ENCODE measurements at places on chromosomes 1 and 21.

GRCh38 chr1:51715369-51715768, 98.5 kb downstream of the OSBPL9 start:
- no peak for DNase-seq

GRCh38 chr1:175009532-175009931, 9.8 kb downstream of the CACYBP start:
- DNase-seq: no peak

DNA sequence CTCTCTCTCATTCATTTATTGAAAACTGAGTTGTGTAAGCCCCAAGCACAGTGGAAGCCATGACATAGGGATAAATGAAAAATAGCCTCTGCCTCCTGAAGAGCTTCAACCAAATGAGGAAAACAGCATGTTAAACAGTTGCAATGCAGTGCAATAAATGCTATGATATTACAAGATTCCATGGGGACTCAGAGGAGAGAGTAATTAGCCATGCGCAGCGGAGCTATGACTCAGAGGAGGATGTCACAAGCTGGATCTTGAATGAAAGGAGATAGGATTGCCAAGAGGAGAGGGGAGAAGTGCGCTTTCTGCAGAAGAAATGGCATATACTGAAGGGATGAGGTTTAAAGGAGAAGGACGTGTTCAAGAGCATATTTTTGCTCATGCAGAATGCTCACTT, 231.3 kb upstream of the PLXNA2 start:
- no peak for DNase-seq

GRCh38 chr1:246108278-246108925, 398.7 kb downstream of the SMYD3 start:
- no peak for DNase-seq

DNA sequence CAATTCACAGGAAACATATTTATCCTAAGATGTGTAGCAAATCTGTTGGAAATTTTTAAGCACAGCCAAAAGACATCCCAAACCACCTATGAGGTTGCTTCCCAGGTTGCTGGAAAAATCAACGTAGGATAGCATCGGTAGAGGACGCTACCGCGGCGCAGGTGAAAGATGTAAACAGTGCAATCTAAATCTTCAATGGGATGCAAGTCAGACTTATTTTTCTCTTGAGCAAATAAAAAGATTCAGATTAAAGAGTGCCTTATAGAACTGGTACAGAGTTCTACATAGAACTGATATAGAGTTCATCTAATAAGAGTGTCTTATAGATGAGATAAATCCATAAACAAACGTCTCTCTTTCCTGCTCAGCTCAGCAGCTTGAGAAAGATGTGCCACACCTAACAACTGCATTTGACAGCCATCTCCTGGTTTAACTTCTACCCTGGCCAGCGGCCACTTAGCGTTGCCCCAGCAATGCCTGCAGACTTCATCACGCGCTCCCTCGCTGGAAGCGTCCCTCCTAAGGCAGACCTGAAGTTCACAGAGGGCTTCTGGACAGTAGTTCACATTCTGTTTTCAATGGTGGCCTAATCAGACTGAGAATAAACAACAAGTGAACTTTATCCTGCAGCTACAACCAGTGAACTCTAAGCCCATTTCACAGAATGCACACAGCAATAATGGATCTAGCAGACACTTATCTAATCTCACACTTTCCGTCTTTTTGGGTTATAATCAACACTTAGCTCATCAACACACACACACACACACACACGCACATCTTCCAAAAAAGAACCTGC, 164.5 kb downstream of the TOMM20 start:
- no peak for DNase-seq

DNA sequence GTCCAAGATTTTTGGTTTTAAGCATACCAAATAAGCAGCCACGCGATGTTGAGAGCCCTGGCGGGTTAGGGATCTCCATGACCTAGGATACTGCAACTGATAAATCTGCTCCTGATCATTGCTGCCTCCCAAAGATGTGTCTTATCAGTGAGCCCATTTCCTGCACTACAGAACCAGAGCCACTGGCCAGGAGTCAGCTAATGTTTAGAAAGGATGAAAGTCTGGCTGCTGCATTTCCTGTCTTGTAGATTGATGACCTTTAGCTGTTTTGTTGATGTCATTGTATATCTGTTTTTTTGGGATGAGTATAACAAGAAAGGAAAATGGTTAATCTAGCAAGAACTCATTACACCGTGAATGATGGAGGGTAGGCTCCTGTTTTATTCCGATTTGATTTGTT, 74.5 kb downstream of the C1orf21 start:
- no peak for DNase-seq

DNA sequence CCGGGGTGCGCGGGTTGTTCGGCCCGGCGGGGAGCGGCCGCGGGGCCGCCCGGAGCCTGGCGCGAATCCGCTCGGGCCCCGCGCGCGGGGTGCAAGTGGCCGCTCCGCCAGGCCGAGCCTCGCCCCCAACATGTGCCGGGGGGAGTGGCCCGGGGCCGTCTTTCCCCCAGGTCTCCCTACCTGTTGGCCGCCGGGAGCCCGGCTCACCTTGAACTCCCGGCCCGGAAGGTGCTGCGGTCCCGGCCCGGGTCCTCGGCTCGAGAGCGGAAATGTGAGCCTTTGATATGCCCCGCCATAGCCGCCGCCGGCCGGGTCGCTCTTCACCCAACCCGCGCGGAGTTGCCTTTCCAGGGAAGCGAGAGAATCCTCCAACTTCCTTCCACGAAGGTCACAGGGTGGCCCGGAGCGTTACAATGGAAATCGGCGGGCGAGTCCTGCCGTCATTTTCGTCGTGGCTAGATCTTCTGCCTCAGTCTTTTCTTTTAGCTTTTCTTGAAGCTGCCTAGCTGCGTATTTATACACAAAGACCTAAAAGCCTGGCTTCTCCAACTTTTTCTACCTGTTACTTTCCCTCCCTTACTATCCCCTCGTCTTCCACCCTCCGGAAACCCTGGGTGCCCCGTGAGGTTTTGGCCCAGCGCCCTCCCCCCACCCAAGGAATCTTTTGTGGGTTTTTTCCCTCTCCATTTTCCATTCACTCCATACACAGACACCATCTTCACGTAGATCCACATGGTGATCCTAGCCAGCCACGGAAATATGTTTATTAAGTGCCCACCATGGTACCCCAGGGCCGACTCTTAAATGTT, 867 bp downstream of the PTGFRN start:
- peak; percentile 53 for DNase-seq

- DNase-seq: peak; percentile 15
Observed at GRCh38 chr1:186869526-186870228, 40.9 kb downstream of the PLA2G4A start.

DNA sequence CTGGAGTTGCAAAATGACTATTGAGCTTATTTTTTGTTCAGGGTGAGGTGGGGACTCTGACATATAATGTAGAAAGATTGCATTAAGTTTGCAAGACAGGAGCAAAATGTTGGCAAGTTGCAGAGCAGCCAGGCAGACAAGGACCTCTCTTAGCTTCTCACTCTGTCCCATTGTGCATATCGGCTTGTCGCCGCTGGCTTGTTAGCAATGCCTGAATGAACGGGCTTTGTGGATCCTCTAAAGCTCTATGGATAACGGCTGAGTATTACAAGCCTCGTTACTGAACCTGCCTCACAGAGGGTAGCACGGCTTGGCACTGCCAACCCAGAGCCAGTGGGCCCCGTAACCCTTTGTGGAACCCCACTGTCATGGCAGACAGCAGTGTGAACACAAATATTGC, 68.4 kb downstream of the TNR start:
- no peak for DNase-seq

DNA sequence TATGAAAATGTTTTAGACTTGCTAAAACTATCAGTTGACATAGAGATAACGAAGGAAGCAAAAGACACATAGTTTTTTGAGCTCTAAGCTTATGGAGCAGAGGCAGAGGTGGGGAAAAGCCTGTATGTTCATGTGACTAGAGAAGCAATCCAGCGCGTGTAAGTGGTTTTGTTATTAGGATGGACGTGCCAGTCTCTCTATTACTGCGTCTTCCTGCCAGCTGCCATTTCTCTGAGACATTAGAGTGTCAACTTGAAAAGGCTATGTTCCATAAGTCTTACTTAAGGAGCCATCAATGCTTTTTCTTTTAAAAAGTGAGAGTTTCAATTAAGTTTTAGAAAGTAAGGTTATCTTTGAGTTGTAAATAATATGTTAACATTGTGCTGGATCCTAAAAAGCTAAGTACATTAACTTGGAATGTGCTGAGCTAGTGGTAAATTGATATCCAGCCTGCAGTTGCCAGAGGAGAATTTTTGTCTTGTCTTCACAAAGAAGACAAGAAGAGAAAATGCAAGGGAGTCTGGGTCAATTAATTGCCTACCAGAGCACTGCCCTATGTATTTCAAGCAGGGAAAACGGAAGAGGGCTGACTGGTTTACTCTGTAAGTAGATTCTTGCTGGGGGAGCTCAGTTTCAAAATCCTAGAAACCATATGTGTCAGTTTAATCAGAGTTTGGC, 161.8 kb upstream of the B3GALT2 start:
- no peak for DNase-seq

DNA sequence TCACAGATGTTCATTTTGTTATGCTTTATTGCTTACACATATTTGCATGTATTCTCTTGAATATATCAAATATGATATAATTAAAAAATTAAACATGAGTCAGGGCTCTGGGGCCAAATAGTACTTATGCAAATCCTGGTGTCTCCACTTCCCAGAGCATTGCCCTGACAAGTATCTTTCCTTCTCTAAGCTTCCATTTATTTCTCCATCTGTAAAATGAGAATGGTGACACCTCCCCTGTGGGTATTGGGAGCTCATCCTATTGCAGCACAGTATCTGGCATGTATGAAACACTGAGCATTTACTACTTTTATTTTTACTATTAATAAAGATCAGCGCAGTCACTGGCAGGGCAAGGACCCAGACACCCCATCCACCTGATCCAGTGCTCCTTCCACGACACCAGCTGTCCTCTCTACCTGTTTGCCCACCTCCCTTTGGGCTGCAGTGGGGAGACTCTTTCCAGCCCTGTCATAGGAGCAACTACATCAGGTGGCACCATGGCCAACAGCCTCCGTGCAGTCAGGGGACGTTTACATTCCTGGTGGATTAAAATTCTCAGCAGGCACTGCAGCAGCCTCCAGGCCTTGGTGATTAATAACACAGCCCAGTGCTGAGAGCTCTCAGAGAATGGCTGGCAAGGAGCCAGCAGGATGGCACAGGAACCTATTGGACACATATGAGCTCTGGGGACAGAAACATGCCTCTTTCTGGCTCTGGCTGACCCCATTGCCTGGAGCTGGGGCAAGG, 113.0 kb downstream of the DMRTB1 start:
- DNase-seq: no peak

- no peak for DNase-seq
Observed at GRCh38 chr21:38950435-38951094, 144.8 kb downstream of the ETS2 start.

- DNase-seq: peak; percentile 47
Observed at GRCh38 chr1:175725684-175726083, 17.7 kb downstream of the TNR start.

- DNase-seq: no peak
Observed at GRCh38 chr1:80450711-80451110, 1350.0 kb upstream of the ADGRL2 start.

- DNase-seq: peak; percentile 27
Observed at GRCh38 chr1:12142891-12143630, 23.7 kb upstream of the TNFRSF1B start.

DNA sequence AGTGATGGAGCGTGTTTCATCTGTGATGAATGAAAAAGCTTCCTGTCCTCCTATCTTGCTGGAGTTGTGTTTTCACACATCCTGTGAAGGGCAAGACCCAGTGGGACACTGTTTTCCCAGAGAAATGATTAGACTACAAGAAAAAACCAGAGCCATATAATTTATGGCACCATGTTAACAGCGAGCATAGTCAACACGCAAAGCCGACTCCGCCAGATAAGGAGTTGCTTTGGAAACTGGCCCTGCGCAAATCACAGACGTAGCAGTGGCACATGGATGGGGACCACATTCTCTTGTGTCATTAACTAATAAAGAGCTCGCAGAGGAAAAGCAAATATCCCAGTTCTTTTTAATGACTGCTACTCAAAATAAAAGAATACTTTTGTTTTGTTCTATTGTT, 471.2 kb upstream of the RUNX1 start:
- no peak for DNase-seq

DNA sequence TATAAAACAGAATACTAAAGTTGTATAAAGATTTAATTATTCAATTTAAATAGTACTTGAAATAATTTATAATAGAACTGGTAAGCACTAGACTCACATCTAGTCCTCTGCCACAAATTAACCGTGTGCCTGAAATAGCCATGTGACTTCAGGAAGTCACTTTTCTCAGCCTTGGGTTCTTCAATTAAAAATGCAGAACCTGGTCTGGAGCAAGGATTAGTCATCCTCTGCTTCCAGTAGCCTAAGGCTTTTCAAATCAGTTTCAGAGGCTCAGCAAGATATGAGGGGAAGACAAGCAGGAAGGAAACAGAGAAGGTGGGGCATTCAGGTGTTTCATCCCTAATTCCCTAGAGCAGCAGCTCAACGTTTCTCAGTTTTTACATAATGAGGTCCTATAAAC, 23.0 kb downstream of the DPH5 start:
- peak; percentile 64 for DNase-seq

- DNase-seq: no peak
Observed at GRCh38 chr1:60133848-60134247, 60.3 kb upstream of the C1orf87 start.

DNA sequence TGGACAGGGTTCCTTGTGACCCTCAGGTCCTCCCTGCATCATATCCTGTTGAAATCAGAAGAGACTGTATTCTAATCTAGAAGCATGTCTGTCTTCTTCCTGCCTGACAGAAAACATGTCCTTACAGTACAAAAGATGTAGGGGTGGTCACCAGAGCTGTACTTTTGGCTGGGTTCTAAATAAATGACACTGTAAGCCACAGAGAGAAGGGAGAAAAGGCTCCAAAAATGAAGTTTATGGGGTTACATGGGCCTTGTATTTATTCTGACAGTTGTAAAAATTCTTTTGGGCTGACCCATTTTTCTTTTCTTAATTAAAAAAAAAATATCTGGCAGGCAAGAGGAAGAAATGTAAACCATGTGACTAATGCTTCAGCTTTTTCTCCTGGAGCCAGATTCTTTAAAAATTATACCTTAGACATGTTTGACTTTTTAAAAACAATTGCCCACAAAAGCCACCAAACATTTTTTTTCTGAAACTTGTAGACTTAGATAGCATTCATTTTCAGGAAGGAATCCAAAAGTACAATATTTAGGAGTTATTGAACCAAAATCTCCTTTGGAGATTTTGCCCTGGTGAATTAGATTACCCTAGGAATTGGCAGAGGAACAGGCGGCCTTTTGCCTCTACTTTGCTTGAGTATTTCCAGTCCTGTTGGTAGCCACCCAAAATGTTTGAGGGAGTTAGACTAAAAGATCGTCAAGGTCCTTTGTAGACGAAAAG, 17.1 kb downstream of the RGL1 start:
- no peak for DNase-seq

DNA sequence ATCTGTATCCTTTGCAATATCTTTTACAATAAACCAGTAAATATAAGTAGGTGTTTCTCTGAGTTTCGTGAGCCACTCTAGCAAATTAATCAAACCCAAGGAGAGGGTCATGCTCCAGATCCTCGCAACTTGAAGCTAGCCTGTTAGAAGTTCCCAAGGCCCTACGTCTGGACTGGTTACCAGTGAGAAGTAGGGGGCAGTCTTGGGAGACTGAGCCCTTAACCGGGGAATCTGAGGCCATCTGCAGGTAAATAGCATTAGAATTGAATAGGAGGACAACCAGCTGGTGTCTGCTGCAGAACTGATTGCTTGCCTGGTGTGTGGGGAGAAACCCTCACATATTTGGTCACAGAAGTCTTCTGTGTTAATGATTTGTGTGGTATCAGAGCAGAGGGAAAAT, 190.5 kb downstream of the RYR2 start:
- no peak for DNase-seq

- DNase-seq: no peak
Observed at GRCh38 chr1:197659171-197659570, 116.1 kb downstream of the DENND1B start.
